Karpas-422 (cell line): ENCODE measurements at places on chromosomes 3 and 15. TPM values are rescaled to one million over a fixed set of nuclear protein-coding genes. Genes with fewer than 3 reads are reported as not detected.

MAGEL2 gene
- not detected in 2 replicates for total RNA-seq

DNA sequence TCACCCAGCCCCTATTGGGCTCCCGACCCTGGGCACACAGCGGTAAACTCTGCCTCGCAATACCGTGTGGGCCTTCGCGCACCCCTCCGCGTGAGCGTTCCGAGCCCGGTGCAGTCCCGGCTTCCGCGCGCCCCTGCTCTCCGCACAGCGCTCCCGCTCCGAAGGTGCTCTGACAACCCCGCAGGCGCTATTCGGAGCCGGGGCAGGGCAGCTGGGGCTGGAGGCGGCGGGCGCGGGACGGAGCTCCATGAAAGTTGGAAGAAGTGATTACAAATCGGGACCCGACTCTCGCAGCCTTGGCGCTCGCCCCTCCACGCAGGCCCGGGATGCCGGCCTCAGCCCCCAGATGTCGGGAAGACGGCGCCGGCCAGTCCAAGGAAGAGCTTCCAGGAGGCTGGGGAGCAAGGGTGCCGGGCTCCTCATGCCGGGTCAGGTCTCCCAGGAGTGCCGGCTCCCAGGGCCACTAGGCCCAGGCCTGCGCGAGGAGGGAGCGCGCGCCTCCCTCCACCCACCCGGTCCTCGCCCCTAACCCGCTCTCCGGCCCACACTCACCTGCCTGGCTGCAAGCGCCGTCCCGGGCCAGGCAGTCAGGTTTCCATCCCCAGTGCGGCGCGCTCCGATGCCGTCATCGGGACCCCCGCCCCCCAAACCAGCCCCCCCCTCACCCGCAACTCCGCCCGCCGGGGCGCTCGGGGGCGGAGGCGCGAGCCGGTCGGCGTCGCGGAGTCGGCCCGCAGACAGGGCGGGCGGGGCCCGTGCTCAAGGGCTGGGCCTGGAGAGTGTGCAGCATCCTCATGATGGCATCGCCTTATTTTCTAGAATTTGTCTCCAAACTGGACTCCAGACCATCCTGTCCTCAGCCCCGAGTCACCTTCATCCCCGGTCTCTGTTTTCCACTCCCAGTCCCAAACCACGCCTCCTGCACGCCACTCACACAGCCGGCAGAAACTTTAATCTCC lies at the start of gene KIF7:
KIF7 (minus strand) TSS at position 621 of the 959 bp plus-strand sequence. CDS start 2,537 bp downstream, outside the sequence.
- H3K4me1 ChIP-seq = no peaks in the 10 kb centered on the region
- no peak for DNase-seq
- no peaks in the 10 kb centered on the region for H3K27me3 ChIP-seq
- no peaks in the 10 kb centered on the region for H3K36me3 ChIP-seq
- H3K27ac ChIP-seq = no peak within 1 kb of the TSS
- H3K4me3 ChIP-seq = no peak within 1 kb of the TSS

MORC1 gene
- total RNA-seq = not detected in 2 replicates

DNA sequence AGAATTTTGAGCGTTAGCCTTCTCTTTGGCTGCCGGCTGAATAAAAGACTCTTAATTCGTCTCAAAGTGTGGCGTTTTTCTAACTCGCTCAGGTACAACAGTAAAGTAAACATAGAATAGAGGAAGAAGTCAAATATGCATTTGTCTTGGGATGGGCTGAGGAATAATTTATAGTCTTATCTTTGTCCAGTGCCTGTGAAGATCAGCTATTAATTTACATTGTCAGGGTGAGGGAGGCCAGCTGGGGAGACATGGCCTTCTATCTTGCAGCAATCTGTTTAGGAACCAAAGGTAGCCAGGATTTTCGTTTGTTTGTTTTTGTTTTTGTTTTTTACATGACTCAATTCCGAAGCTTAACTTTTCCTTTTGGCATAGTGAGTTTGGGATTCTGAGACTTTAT lies 100.2 kb downstream of the VPS8 start:
- H3K36me3 ChIP-seq = peaks cover 9% of the 10 kb centered on the region
- no peaks in the 10 kb centered on the region for H3K27me3 ChIP-seq
- no peaks in the 10 kb centered on the region for H3K4me1 ChIP-seq
- H3K4me3 ChIP-seq = no peak overlapping the region
- no peak for DNase-seq

RIOX2 gene
- 53.1 and 55.6 TPM in 2 replicates for total RNA-seq

GRCh38 chr3:10145685-10146084 lies 4.1 kb downstream of the VHL start:
- H3K36me3 ChIP-seq = peaks cover 22% of the 10 kb centered on the region; the same call in 1 of the 2 replicates
- H3K4me1 ChIP-seq = peaks cover 24% of the 10 kb centered on the region
- H3K27me3 ChIP-seq = no peaks in the 10 kb centered on the region
- no peak overlapping the region for H3K27ac ChIP-seq
- DNase-seq = no peak
- H3K4me3 ChIP-seq = no peak overlapping the region

GRCh38 chr3:83092521-83093221 lies 1331.2 kb upstream of the GBE1 start:
- no peak overlapping the region for H3K4me3 ChIP-seq
- no peaks in the 10 kb centered on the region for H3K36me3 ChIP-seq
- H3K27ac ChIP-seq = no peak overlapping the region
- no peaks in the 10 kb centered on the region for H3K27me3 ChIP-seq

- no peak overlapping the region for H3K4me3 ChIP-seq
- no peak for DNase-seq
- H3K27me3 ChIP-seq = no peaks in the 10 kb centered on the region
- H3K4me1 ChIP-seq = no peaks in the 10 kb centered on the region
- H3K36me3 ChIP-seq = no peaks in the 10 kb centered on the region
Measured at GRCh38 chr3:65856907-65857306, 181.8 kb downstream of the MAGI1 start.

DNA sequence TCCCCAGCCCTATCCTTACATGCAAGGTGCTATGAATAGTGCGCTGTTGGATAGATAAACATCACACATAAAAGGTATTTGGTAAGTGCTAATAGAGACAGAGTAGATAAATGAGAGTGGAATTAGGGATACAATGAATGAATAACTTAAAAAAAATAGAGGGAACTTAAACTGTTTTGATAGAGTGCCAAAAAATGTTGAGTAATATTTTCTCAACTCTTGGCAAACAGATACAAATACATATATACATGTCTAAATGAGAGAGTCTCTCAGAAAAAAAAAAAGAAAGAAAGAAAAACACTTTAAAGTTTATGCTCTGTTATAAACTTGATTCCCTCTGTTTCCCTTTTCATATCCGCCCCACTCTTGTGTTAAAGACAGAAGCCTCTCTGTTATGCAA lies 667.4 kb downstream of the ROBO2 start:
- no peak for DNase-seq
- no peak overlapping the region for H3K4me3 ChIP-seq
- no peaks in the 10 kb centered on the region for H3K36me3 ChIP-seq
- H3K27me3 ChIP-seq = no peaks in the 10 kb centered on the region
- no peaks in the 10 kb centered on the region for H3K4me1 ChIP-seq

- H3K4me1 ChIP-seq = no peaks in the 10 kb centered on the region
- no peak for DNase-seq
- no peaks in the 10 kb centered on the region for H3K27me3 ChIP-seq
- no peak overlapping the region for H3K27ac ChIP-seq
Measured at GRCh38 chr3:156919818-156920217, 93.7 kb downstream of the LEKR1 start.

CLSTN2 gene
- total RNA-seq = not detected in 2 replicates

GRCh38 chr3:27224197-27224596 lies 145.0 kb downstream of the NEK10 start:
- H3K4me3 ChIP-seq = no peak overlapping the region
- DNase-seq = no peak
- H3K27ac ChIP-seq = no peak overlapping the region
- no peaks in the 10 kb centered on the region for H3K36me3 ChIP-seq

ELP6 gene
- total RNA-seq = 60.4 and 61.7 TPM in 2 replicates

DNA sequence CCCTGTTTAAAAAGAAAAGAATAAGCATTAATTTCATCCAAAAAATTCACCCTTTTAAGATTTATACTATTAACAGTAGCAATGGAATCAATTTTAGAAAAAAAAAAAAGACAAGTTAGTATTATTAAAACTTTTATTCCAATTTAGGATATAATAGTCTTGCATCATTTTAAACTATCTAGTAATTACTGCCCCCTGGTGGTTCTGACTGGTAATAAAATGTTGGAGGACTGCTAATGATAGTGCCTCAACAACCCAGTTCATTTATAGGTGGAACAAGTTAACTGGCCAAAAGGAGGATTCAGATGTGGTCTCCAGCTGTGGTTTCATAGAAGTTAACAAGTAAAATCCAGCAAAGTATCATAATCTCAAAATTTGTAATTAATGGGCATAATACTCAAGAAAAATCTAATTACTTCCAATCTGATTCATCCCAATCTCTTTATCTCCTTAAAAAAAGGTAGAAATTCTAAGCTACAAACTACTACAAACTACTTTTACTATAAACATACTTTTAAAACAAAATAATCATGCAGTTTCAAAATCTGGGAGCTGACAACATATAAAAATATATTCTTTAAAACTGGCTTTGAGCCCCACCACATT lies 30.7 kb upstream of the WDR49 start:
- H3K36me3 ChIP-seq = peaks cover 38% of the 10 kb centered on the region
- peak; percentile 89 for DNase-seq
- no peak overlapping the region for H3K27ac ChIP-seq
- no peaks in the 10 kb centered on the region for H3K4me1 ChIP-seq
- H3K27me3 ChIP-seq = no peaks in the 10 kb centered on the region

DNA sequence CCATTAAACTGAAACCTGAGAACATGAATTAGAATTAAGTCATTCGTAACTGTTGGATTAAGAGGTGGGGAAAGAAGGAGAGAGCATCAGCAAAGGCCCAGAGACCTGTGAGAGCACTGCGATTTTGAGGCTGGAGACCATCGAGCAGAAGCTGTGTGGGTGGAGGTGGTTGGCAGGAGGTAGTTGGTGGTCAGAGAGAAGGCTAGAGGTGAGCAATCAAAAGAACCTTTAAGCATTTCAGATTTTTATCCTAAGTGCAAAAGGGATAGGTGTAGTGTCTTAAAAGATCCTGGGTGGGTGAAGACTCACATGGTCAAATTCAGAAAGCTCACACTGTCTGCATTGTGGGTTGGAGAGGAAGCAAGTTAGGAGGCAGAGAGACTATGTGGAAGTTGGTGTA lies 65.1 kb upstream of the TEX264 start:
- no peaks in the 10 kb centered on the region for H3K4me1 ChIP-seq
- H3K27ac ChIP-seq = no peak overlapping the region
- no peak overlapping the region for H3K4me3 ChIP-seq
- no peaks in the 10 kb centered on the region for H3K36me3 ChIP-seq
- no peak for DNase-seq
- H3K27me3 ChIP-seq = no peaks in the 10 kb centered on the region

ISL2 gene
- 8.3 and 8.7 TPM in 2 replicates for total RNA-seq

DNA sequence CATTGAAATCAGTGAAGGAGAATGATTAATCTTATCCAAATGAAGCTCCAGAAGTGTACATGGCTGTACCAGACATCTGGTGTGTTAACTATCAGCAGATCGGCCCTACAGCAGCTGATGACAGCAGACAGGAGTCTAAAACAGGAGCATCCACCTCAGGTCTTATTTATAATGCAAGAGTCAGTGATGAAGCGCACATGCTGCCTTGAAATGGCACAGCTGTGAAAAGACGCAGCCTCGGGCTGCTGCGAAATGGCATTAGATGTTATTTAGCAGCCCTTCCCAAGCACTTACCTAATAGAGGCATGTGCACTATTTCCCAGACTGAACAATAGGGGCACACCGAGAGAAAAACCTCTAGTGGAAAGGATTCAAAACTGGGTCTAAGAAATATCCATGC lies 472.3 kb upstream of the CBLB start:
- no peak overlapping the region for H3K4me3 ChIP-seq
- no peak overlapping the region for H3K27ac ChIP-seq
- no peak for DNase-seq
- no peaks in the 10 kb centered on the region for H3K36me3 ChIP-seq

ECE2 gene
- 0.15 TPM in 1 of 2 replicates, not detected in the other for total RNA-seq

GRCh38 chr3:134645515-134645914 lies 5.3 kb downstream of the KY start:
- H3K27ac ChIP-seq = no peak overlapping the region
- DNase-seq = no peak
- no peaks in the 10 kb centered on the region for H3K4me1 ChIP-seq
- no peak overlapping the region for H3K4me3 ChIP-seq
- H3K27me3 ChIP-seq = no peaks in the 10 kb centered on the region

GOLIM4 gene
- total RNA-seq = 2.6 and 7.9 TPM in 2 replicates

- H3K4me3 ChIP-seq = no peak overlapping the region
- H3K36me3 ChIP-seq = no peaks in the 10 kb centered on the region
- DNase-seq = no peak
- H3K4me1 ChIP-seq = peaks cover 5% of the 10 kb centered on the region
- H3K27ac ChIP-seq = no peak overlapping the region
Measured at GRCh38 chr3:188458756-188459155, 304.8 kb downstream of the LPP start.

- no peak overlapping the region for H3K4me3 ChIP-seq
- no peaks in the 10 kb centered on the region for H3K4me1 ChIP-seq
- no peaks in the 10 kb centered on the region for H3K27me3 ChIP-seq
- no peak overlapping the region for H3K27ac ChIP-seq
Measured at GRCh38 chr3:53940623-53941022, 49.0 kb upstream of the SELENOK start.

DNA sequence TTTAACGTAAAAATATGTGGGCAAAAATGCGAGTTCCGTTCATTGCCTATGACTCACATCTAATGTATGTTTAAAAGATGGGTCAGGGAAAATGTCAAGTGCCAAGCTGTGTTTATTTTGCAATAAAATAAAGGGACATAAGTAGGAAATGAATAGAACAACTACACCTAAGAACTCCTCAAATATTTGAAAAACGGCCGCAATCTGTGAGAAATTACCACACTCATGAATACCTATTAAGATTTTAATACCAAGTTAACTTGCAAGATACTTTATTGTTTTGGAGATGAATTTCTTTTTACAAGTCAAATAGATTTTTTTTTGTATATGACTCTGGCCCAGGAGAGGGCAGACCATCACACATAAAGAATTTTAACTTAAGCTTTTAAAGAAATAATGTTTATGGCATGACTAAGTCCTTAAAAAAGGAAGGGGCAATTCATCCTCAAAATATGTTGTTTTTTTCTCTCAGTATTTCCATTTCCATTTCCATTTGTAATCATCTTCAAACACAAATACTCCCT lies 152.7 kb downstream of the SUCNR1 start:
- H3K36me3 ChIP-seq = no peaks in the 10 kb centered on the region
- no peak overlapping the region for H3K27ac ChIP-seq
- no peaks in the 10 kb centered on the region for H3K4me1 ChIP-seq
- no peak overlapping the region for H3K4me3 ChIP-seq
- H3K27me3 ChIP-seq = no peaks in the 10 kb centered on the region

GRCh38 chr3:58754074-58754473 lies 87.5 kb upstream of the FAM3D start:
- no peak for DNase-seq
- H3K4me3 ChIP-seq = no peak overlapping the region
- no peak overlapping the region for H3K27ac ChIP-seq
- no peaks in the 10 kb centered on the region for H3K27me3 ChIP-seq
- H3K4me1 ChIP-seq = no peaks in the 10 kb centered on the region
- H3K36me3 ChIP-seq = no peaks in the 10 kb centered on the region

SEMA3G gene
- 0.11 TPM in 1 of 2 replicates, not detected in the other for total RNA-seq

- no peak overlapping the region for H3K27ac ChIP-seq
- H3K36me3 ChIP-seq = no peaks in the 10 kb centered on the region
- no peaks in the 10 kb centered on the region for H3K4me1 ChIP-seq
- DNase-seq = no peak
- no peaks in the 10 kb centered on the region for H3K27me3 ChIP-seq
- H3K4me3 ChIP-seq = no peak overlapping the region
Measured at GRCh38 chr3:178169421-178169820, 366.8 kb upstream of the KCNMB2 start.
